Left renal pelvis (tissue), 4 donors: ENCODE measurements at places on chromosomes 3 and 15.

DNA sequence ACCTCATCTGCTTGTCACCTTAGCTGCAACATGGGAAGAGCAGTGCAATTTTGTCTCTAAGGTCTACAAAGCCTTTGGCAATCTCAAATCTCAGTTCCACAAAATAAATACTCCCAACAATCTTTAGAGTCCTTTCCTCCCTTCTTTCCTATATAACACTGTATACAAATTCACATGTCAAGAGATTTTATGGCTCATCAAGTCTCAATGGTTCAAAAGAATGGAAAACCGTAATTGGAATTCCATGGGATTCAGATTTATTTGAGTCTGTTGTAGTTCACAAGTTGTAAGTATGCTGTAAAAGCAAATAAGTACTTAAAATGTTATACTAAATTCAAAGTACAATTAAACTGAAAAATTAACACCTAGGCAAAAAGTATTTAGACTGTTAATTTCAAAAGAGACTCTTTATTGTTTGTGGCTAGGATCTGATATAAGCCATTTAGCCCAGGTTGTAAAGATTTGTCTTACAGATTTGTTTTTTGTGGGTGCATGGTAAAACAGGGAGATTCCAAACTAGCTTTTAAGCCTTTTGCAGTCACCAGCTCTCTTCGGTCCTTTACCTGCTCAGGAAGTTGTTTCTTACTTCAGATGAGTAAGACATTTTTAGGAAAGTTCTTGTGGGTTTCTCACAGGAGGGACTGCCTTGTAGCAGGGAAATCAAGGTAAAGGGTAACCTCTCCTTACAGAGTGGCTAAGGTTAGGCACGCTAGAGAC lies 50.1 kb downstream of the CMSS1 start:
- DNase-seq = no peak

- no peak for DNase-seq
Measured at GRCh38 chr3:142225885-142226215, 465 bp upstream of the GK5 start.

GRCh38 chr15:71291723-71292122 lies 176.5 kb downstream of the THSD4 start:
- no peak for DNase-seq

- no peak for DNase-seq
Measured at GRCh38 chr15:91779960-91780359, 73.5 kb upstream of the SLCO3A1 start.
